ENCODE measurements at places on chromosomes 3 and 15.

DNA sequence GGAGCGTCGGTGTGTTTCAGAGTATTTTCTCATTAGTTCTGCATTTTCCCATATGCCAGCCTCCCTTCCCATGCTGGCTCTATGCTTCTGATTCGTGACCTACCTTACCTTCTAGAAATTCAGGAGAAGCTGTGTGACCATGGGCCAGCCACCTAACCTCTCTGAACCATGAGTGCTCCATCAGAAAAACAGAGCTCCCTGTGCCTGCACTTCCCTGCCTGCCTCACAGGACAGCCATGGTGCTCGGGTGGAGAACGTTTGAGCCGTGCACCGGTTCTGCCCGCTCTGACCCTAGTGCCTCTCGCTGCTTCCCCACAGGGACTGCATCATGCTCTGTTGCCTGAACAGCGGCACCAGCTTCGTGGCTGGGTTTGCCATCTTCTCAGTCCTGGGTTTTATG, 74.5 kb upstream of the SLC6A1 start:
- no peak for DNase-seq

- DNase-seq = no peak
Observed at GRCh38 chr3:141499965-141500364, 13.1 kb downstream of the RASA2 start.

GRCh38 chr3:111571907-111572460, 23.2 kb downstream of the ZBED2 start:
- DNase-seq = peak; percentile 56

- no peak for DNase-seq
Observed at GRCh38 chr3:139261754-139262586, 81.8 kb upstream of the MRPS22 start.

DNA sequence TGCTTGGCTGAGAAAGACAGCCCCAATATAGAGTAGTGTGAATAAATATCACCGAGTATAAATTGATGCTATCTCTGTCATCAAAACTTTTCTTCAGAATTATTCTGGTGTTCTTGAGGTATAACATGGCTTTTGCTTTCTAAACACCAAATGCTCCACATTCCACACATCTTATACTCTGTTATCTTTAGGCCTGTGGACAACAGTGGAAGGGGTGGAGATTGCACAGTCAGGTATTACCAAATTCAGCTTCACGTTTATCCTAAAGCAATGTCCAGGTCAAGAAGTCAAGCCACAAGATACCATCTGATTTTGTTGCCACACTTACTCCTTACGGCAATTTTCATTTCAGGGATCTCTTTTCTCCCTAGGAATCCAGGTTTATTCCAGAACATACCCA, 394.8 kb downstream of the SI start:
- DNase-seq = no peak

DNA sequence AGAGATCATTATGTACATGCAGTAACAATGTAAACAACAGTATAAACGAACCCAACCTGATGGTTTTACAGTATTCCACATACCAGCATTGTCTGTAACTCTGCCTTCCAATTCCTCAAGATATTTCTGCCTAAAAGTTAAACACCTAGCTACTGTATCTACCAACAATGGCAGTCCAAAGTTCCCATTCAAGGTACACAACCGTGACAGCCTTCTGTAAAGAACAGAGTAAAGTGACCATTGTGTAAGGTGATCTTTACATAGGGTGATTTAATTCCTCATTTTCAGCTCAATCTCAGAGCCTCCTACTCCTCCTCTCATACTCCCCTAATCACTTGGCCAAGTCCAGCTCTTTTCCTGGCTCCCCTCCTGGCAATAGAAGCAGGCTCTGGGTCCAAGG, 10.4 kb downstream of the SECISBP2L start:
- DNase-seq = no peak

GRCh38 chr15:84878504-84878903, 6.0 kb upstream of the SLC28A1 start:
- DNase-seq = peak; percentile 58

GRCh38 chr3:98972155-98972554, 70.7 kb upstream of the DCBLD2 start:
- DNase-seq = no peak

- DNase-seq = no peak
Observed at GRCh38 chr3:54520060-54520459, 397.7 kb downstream of the CACNA2D3 start.

DNA sequence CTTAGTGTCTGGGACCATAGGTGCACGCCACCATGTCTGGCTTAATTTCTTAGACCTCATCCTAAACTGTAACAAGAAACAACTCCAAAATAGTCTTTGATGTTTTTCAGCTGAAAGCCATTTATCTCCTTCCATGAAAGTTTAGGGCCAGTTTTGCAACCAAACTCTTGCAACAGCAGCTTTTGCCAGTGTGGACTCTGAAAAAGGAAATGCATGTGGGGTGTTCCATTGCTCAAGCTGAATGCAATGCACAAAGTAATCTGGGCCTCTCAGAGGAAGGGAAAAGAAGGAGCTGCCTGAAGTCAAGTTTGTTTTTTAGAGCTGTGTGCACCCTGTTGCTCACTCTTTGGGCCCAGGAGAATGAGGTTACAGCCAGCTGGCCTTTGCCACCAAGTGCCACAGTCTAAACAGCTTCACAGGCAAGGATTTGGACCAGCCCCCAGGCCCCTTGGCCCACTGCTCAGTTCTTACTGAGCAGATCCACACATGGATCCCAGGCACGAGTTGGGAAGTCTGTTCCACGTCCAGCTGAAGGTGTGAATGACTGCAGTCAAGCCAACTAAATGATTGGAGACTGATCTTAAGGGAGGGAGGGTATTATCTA, 212.3 kb upstream of the LRRFIP2 start:
- no peak for DNase-seq

DNA sequence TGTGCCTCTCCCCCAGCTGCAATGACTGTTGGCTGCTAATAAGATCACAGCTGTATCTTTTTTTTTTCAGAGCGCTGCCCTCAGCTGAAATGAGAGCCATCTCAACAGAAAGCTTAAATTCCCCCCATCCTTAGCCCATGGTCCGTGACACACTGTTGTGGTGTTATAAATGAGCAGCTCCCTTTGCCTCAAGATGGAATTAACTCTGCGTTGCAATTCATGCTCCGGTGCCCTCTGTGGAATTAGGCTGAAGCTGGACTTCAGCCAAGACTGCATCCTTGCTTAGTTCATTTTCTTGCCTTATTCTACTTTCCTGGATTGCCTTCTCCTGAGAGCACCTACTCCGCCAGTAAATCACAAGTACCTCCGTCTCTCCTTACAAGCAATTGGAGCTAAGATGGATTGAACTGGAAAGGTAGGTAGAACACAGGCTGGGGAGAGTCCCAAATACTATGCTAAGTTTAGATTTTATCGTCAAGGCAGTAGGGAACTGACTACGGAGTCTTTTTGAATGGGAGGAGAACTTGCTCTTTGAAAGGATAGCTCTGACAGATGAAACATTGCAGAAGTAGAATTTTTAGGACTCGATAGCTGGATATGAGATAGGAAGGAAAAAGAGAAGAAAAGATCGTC, 39.0 kb upstream of the THRB start:
- DNase-seq = no peak

GRCh38 chr3:117433427-117433826, 723.8 kb downstream of the TUSC7 start:
- DNase-seq = no peak

GRCh38 chr3:135013206-135013605, 218.1 kb downstream of the EPHB1 start:
- DNase-seq = no peak

DNA sequence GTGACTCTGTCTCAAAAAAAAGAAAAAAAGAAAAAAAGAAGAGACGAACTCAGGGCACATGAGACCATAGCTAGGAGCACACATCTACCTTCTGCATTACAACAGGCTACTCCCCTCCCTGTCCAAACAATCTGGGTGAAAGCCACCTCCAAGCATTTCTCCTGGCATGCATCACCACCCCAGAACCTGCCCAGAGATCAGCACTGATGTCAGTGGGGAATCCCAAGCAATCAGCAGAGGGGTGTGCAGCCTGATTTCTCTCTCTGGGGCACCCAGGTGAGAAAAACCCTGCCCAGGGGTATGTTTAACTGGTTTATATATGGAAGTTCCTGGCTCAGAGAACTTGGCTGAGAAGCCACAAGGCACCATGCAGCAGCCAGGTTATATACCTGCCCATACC, 59.4 kb downstream of the CDC25A start:
- DNase-seq = no peak

DNA sequence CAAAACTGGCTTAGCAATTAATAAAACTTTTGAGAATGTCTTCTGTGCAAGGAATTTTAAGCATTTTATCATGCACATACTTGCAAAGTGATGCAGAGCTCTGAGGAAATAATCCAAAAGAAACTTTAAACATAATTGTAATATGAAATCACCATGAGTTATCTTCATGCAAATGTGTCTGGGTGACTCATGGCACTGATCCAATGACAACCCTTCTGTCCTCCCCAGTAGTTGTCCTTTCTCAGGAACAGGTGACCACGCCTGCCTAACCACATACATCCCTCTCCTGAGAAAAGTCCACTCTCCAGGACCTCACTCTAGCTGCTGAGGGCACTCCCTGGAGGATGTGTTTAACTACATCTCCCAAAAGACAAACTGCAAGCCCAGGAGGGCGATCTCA, 530.6 kb upstream of the IL12A start:
- DNase-seq = no peak

DNA sequence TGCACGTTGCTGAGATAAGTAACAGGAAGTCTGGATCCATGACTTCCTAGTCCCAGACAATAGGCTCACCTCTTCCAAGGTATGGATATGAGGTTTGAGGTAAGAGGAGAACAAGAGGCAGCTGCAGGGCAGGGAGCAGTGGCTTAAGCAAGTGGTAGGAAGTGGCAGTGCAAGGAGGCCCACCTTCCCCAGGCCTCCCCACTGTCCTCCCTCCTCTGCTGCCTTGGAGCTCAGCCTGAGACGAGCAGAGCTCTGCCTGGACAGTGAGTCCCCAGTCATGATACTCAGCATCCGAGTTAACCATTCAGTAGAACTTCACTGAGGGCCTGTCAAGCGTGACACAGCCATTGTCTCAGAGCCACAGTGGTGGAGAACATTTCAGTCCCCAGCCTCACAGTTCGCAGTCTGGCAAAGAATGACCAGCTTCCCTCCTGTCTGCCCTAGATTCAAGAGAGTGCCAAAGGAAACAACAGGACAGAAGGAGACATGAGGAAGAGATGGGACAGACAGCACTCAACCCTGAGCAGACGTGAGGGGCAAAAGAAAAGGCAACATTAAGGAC, 41.4 kb upstream of the BOC start:
- DNase-seq = no peak

GRCh38 chr3:135352213-135352612, 557.2 kb downstream of the EPHB1 start:
- DNase-seq = no peak

GRCh38 chr3:154060238-154061000, 60.8 kb upstream of the ARHGEF26 start:
- no peak for DNase-seq

- DNase-seq = no peak
Observed at GRCh38 chr3:73868688-73869315, 244.1 kb upstream of the PDZRN3 start.

DNA sequence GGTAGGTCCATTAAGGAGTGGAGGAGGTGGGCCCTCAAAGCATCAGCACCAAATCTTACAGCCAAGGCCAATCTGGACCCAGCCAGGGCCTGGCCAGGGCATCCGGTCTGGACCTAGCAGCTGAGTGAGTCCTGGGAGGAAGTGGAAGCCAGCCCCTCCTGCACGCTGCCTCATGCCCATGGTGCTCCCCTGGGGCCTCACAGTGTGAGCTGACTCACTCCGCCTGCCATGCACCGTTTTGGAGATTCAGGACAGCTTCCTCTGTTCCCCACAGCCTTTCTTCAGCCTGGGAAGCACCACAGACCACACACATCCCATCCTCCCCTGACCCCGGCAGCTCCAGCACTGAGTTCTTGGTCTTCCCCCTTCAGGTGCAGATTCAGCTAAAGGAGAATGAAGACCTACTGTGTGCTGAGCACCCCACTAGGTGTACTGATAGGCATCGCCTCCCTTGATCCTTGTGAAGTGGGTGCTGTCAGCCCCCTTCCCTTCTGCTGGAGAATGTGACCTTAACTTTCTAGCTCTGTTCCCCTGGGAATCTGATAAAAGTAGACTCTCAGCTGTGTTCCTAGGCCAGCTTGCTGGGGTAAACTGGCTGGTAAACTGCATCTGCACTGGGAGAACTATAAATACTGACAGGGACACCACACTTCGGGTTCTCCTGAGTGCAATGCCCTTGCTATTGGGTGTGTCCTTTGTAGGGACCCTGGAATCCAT, 36.8 kb upstream of the SEC13 start:
- no peak for DNase-seq

GRCh38 chr3:44926921-44927320, 49.1 kb downstream of the ZDHHC3 start:
- DNase-seq = no peak

- DNase-seq = no peak
Observed at GRCh38 chr15:93899817-93900216, 331.5 kb upstream of the MCTP2 start.

- no peak for DNase-seq
Observed at GRCh38 chr3:142235690-142236089, 10.3 kb upstream of the GK5 start.

DNA sequence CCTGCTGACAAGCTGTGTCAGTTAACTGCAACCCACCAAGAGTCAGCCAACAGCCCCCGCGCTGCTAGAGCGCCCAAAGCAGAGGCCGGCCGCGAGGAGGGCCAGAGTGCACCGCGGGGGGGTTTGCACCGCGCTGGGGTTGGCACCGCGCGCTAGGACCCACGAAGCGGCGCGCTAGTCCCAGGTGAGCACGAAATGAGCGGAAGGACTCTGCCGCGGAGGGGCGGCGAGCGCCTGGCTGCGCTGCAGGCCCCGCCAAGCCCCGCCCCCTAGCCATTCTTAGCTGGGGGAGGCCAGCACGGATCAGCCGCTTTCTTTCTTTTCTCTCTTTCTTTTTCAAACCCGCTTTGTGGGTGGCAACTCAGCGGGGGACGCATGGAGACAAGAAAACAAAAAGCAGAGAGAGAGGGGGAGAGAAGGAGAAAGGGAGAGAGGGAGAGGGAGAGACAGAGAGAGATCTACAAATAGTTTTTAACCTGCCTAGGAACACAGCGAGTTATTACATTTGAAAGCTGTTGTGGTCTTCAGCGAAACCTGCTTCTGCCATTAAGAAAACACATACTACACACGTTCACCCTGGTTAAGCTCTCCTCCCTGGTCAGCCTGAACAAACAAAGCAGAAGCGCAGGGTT, 6.9 kb upstream of the FOXB1 start:
- peak; percentile 50 for DNase-seq

DNA sequence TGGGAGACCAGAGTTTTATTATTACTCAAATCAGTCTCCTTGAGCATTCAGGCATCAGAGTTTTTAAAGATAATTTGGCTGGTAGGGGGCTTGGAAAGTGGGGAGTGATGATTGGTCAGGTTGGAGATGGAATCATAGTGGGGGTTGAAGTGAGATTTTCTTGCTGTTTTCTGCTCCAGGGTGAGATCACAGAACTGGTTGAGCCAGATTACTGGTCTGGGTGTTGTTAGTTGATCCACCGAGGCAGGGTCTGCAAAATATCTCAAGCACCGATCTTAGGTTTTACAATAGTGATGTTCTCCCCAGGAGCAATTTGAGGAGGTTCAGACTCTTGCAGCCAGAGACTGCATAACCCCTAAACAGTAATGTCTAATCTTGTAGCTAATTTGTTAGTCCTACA, 141.0 kb downstream of the OTOL1 start:
- DNase-seq = no peak

Measured in stimulated activated CD4-positive, alpha-beta T cell treated with anti-CD3 and anti-CD28 coated beads, Interleukin-1b, Interleukin-23, amount 100 ng/mL, for 48 hours (primary cell).